AG09309 (cell line): ENCODE measurements at places on chromosomes 3 and 15.

DNA sequence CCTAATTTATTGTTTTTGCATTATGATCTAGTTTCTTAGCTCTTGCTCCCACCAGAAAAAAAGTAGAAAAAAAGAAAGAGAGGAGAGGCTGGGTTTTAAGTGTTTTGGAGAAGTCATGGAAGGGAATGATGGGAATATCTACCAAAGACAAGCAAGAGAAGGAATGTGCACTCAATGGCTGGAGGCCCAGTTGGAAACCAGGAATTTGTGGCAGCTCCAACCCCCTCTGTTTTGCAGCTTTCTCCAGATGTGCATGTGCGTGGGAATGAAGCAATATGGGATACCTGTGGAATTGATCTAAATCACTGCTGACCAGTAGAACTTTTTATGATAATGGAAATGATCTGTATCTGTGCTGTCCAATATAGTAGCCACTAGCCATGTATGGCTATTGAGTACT lies 27.1 kb downstream of the EIF2AK4 start:
- no peak for DNase-seq

GRCh38 chr3:139676632-139677387 lies 962 bp downstream of the NMNAT3 start:
- DNase-seq = no peak

DNA sequence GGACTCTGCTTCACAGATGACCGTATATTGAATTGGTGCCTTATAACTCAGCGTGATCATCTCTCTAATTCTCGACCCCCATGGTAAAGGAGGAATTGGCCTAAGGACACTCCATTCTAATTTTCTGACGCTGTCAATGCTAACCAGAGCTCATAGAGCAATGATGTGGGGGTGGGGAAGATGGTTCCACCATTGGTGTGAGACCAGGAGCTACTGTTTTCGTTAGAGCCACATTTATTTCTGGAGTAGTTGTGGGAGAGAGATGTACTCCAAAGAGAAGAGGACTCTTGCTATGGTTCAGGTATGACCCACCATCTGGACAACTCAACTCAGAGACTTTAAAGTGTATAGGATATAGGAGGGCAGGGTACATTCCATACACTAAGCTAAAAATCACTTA lies 16.3 kb downstream of the ZBTB38 start:
- DNase-seq = no peak

DNA sequence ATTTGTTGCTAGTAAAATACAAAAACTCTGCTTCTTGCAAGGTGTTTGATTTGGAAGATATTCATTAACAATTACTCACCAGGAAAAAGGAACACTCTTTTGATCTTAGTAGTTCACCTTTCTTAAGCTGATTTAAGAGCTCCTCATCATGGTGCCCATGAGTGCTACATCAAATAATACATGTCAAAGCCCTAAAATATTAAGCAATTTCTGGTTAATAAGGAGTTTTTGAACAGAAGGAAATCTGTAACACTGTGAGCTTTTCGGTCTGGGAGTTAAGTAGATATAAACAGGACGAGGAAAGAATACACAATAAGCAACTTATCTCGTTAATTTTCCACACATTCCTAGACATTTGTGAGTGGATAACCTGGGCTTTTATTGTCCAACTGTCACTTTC lies 83.9 kb upstream of the DCBLD2 start:
- no peak for DNase-seq
